ENCODE measurements at places on chromosomes 1 and 21.

- DNase-seq = no peak
Measured at GRCh38 chr1:179017383-179018326, 8.0 kb upstream of the FAM20B start.

DNA sequence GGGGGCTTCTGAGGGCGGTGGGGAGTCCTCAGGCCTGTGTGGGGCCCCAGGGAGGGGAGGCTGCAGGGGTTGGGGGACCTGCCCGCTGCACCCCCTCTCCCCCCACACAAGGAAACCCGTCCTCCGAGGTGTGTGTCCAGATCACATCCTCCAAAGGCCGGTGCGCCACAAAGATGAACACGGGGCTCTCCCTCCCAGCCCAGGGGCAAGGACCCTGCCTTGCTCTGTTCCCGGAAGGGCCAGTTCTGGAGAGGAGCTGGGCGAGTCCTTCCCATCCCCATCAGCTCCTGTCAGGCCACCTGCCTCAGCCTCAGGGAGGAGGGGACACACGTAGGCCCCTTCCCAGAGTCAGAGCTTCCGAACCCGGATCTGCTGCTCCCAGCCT lies 2.5 kb upstream of the TTLL10 start:
- DNase-seq = no peak

- DNase-seq = no peak
Measured at GRCh38 chr21:38077569-38077968, 161.3 kb upstream of the KCNJ6 start.

DNA sequence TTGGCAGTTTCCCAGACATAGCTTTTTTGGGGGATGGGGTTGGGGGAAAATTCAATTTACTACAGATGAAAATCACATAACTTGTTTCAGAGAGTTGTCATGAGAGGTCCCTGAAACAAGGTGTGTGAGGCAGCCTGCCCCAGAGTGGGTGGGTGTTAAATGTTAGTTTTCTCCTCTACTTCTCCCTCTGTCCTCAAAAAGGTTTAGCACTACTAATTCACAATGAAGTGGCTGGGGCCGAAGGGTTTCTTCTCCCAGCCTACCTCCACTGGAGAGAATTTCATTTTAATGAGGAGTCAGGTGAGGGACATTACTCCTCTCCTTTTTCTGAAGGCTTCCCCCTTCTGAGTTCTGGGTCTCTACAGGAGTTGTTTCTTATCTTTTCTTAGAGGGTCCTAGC lies 103.3 kb downstream of the C1orf94 start:
- DNase-seq = no peak

DNA sequence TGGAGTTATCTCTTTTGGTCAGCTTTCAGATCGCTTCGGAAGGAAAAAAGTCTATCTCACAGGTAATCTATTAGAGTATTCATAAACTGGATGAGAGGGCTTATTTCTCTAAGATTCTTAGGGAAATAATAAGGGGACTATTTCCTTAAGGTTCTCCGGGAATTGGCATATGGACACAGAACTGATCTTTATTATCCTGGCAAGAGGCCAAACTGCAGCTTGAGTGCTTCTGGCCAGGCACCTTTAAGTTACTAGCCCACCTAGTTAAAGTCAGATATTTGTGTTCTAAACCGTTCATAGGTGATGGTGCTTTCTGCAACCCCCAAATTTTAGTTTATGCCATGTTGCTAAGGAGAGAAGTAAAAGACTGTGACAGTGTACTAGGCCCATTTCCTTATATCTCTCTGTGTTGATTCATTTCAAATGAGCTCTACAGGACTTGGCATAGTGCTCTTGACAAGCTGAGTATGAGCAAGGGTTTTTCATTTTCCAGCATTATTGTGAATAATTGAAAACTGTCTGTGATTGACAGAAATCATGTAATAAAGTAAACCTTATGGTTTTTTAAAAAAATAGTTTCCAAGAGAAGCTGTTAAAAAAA lies 43.4 kb downstream of the SLC22A15 start:
- no peak for DNase-seq
